Lung microvascular endothelial cell (primary cell): ENCODE measurements at places on chromosomes 5 and 9.

DNA sequence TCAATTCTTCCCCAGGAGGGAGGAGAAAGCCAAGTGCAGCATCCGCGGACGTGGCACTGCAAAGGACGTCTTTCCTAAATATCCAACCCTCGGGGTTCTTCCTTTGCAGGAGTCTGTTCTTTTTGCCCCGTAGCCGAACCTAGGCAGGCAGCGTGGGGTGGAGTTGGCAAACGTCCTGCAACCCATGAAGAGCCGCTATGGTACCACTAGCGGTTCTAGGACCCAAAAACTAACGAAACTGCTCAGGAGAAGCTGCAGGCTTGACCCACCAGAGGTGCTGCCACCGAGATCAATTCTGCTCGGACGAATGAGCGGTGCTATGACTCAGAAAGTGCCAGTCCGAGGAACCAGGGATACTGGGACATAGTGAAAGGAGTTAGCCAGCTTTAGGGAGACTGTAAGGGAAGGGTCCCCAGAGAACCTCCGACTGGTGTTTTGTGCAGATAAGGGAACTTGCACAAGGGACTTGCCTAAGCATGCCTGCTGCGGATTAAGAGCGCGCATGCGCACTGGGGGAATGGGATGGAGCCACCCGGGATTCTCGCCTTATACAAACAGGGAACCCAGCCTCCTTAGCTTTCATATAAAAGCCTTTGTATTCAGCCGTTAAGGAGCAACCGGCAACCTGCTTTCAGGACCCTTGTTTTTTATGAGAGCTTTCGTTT is 32.7 kb downstream of the ANXA2R start:
- peak; percentile 91 for DNase-seq

GRCh38 chr9:36457836-36458429 is 57.9 kb upstream of the RNF38 start:
- no peak for DNase-seq

GRCh38 chr9:79028101-79028500 is 543.7 kb upstream of the TLE4 start:
- no peak for DNase-seq

DNA sequence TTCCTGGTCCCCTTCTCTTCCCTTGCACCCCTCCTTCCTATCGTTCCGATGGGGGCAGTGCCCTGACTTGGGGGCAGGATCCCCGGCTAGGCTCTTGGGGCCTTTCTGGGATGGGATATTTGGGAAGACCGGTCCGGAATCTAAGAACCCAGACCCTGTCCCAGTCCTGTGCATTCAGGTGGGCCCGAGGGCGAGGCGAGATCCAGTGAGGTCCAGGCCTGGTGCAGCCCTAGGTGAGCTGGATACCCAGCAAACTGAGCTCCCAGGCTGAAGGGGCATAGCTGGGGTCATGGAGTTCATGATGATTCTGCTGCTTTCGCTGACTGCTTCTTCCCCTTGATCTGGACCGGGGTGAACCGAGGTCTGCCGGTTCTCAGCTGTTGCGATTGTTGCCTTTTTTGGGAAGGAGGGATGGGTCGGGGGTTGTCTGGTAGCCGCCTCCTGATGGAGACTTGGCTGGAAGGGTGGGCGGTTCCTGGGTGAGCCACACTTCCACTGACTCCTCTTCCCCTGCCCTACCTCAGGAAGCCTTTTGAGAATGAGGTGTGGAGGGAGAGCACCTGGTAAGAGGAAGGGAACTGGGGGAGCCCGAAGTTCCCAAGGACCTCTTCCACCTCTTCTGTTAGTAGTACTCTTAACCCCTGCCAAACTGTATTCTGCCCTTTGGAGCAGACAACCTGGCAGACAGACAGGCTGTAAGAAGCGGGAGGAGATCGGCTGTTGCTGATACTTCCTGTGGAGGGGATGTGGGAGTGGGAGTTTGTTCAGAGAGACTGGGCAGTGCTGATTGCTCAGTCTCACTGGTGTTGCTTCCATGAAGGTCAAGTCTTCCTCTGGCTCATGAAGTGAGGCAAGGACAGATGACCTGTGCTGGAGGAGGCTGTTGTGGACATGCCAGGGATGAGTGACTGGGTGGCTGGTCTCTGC is 1.0 kb downstream of the LRRC8A start:
- DNase-seq, result no peak

GRCh38 chr5:109388407-109388806 is 21.4 kb downstream of the PJA2 start:
- no peak for DNase-seq

- no peak for DNase-seq
Observed at GRCh38 chr5:83285661-83286398, 185.7 kb upstream of the VCAN start.

- DNase-seq, result no peak
Observed at GRCh38 chr5:124056991-124057723, 545.2 kb downstream of the CSNK1G3 start.

DNA sequence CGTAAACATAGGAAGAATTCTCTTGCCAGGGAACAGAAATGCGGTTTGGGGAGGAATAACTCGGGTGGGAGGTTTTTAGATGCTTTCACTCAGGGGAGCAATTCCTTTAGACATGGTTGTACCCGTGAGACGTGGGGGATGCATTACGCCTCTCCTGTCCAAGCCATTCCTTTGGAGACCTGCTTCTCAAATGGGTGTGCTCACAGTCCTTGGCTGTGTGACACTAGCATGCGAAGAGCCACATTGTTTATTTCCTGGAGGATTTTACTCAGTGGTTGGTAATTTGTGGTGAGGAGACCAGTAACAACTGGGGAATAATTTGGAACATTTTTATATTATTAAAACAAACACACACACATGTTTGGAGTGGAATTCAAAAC is 18.5 kb downstream of the COL15A1 start:
- no peak for DNase-seq

DNA sequence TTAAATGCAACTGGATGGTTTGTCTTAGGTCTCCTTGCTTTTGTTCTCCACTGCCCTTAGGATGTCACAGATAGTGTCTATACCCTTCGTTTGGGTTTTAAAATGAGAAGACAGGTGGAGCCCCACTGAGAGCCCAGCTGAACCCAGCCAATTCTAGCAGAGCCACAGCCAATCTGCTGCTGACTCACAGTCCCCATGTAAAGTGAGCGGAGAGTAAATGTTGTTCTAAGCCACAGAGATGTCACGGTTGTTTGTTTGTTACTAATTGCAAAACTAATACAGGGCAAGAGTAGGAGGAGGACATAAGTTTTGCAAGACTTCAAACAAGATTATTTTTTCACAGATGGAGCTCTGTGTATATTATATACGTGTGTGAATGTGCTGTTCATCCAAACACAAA is 50.5 kb upstream of the AGXT2 start:
- DNase-seq, result no peak

DNA sequence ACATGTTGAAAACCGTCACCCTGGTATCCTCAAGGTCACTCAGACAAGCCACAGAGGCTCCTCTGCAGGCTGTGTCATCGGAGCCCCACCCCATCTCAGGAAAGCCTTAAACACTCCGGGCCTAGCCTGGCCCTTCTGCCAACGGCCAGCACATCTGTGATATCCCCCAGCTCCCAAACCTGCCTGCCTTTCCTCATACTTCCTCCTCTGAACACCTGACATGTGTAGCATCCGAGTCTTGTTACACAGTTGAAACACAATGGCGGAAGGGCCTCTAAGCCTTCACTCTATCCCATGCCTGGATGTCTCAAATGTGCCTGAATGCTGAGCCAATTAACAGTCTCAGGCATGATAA is 32.9 kb upstream of the TGFBR1 start:
- no peak for DNase-seq

DNA sequence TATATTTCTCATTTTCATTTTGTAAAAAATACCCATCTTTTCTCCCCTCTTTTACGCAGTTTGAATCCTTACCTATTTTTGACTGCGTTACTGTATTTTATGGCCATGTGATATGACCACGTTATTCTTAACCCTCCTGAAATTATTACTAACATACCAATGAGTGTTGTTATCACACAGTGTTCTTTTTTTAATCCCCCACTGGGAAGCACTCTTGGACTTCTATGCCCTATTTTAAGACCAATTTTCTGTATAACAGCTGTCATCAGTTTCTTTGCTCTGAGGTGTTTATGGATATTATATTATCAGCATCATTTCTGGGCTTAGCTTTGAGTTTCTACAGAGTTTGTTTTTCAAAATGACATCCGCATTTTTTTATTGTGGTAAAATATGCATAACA is 71.1 kb downstream of the CFAP95 start:
- DNase-seq, result no peak

DNA sequence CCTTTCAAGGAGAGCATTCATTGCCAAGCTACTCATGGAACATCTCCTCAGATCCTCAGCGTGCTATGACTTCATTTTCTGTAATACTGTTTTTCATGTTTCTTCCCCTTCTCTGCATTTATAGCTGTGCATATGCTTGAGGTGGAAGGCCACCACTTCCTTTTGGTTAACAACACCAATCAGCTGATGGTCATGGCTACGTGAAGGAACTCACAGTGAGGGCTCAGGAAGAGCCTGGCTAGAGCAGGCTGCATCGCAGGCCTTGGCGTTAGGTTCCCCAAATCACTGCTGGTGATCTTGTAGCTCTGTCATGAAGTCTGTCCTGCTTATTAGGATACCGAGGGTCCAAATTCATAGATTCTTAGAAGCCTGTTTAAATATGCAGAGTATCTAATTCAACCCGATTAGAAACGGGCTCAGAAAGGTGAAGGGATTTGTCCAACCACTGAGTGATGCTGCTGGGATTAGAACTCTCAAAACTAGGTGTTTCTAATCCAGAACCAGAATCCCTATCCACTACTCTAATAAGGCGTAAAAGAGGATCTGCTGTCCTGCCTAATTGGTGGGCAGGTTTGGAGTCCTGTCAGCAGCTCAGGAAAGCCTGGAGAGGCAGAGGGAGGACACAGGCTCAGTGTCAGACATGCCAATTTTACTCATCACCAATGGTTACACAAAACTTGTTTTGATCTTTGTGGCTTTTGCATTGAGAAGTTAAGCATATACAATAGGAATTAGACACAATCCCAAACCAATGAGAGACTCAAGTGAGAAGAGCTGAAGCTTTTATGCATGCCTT is 7.5 kb downstream of the SYK start:
- DNase-seq, result no peak

- no peak for DNase-seq
Observed at GRCh38 chr5:79237740-79238560, 2.0 kb downstream of the JMY start.

DNA sequence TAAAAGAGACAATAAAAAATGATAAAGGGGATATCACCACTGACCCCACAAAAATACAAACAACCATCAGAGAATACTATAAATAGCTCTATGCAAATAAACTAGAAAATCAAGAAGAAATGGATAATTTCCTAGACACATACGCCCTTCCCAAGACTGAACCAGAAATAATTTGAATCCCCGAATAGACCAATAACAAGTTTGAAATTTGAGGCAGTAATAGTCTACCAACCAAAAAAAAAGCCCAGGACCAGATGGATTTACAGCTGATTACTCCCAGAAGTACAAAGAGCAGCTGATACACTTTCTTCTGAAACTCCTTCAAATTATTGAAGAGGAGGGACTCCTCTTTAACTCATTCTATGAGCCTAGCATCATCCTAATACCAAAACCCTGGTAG is 128.1 kb downstream of the DMRTA1 start:
- no peak for DNase-seq

GRCh38 chr9:137371946-137372651 is 50.9 kb downstream of the EXD3 start:
- no peak for DNase-seq

- DNase-seq, result no peak
Observed at GRCh38 chr9:87464992-87465378, 32.7 kb upstream of the DAPK1 start.

DNA sequence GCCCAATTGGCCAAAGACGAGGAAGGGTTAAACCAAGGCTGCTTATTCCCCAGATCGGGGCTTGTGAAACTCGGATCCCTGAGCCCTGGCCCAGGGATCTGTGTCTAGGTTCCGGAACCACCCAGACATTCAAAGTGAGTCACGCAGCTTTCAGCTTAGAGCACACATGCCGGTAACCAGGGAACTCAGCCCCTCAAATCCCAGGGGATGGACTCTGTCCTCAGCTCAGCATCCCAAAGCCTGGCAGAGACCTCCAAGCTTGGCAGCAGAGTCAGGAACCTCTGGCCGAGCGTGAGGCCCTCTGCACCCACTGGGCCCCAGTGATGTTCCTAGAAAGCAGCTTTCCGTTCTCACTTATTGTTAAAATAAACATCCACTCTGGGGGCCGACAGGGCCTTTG is 5.1 kb downstream of the PNPLA7 start:
- peak; percentile 42 for DNase-seq

- DNase-seq, result peak; percentile 71
Observed at GRCh38 chr5:107466233-107466769, 204.4 kb downstream of the EFNA5 start.

DNA sequence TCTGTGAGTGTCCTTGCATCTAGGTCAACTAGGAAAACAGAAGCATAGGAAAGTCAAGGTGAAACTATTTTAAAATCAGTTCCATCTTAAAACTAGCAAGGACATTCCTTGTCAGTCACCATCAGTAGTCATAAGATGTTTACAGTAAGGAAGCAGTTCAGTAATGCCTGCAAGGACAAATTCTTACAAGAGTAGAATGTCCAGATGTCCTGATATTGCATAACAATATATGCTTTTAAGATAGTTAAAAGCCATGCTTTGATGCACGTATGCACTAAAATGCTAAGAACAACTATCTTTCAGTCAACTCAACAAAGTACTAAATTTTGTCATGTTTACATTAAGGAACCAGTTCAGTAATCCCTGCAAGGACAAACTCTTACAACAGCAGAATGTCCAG is 11.3 kb upstream of the SVEP1 start:
- DNase-seq, result no peak
